ENCODE measurements at places on chromosomes 3 and 15.

- no peak for DNase-seq
Observed at GRCh38 chr15:92343924-92344643, 49.6 kb upstream of the ST8SIA2 start.

DNA sequence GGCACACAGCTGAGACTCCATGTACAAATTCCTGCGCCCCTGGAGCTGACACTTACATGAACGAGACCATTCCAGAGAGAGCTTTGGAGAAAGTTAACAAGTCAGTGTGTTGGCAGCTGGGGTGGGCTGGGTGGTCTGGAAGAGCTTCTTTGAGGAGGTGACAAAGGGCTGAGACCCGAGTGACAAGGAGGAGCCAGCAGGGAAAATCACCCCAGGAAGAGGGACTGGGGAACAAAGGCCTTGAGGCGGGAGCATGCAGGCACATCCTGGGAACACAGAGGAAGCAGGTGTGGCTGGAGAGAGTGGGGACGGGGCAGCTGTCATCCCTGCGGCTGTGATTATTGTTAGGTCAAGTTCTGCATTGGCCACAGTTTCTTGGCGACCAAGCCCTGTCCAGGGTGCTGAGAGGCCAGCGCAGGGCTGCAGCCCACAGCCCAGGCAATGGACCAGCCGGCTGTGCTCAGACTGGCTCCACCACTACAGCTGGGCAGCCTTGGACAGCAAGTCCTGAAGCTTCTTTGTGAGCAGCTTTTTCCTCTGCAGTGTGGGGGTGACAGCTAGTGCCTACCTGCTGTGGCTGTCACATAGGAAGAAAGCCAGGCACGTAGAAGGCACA is 34.2 kb upstream of the PRR23E start:
- DNase-seq: peak; percentile 10

- DNase-seq: no peak
Observed at GRCh38 chr3:100455841-100456550, 36.4 kb upstream of the TMEM45A start.

DNA sequence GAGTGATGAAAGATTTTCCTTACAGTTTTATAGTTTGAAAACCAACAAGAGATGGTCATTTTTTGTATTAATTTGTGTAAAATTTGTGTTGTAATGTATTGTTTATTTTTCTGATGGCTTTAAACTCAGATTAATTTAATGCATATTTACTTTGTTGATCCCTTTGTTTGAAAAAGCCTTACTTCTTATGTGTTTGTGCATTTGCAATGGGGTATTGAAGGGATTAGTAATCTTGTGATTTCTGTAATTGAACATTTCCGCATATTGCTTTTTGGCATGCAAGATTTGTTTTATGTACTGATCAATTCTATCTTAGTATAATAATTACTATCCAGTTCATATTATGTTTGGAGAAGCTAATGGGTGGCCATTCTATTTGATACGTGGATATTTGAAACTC is 98.4 kb upstream of the ROBO1 start:
- DNase-seq: no peak

DNA sequence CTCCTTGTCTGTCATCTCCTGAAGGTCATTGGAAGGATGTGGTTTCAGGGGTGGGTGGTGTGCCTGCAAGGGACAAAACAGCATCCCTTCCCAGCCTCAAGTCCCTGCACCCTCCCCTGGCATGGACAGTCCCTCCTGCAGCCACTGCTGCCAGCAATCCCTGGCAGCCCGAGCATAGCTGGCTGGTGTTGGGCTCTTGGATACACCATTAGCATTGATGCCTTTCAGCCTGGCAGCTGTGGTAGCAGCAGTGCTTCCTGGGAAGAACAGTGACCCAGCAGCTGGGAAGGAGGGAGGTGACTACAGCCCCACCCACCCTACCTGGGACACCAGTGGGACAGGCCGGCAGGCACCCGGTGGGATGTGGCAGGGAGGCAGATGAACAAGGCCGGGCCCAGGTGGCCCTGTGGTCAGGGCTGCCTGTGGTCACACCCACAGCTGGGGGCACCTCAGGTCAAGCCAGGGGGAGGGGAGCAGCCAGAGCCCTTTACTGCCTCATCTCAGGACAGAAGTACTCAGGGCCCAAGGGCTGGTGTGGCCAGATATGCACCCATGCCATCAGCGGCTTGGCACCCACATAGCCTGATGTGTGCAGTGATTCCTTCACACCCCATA is 32.9 kb upstream of the TMEM115 start:
- no peak for DNase-seq

DNA sequence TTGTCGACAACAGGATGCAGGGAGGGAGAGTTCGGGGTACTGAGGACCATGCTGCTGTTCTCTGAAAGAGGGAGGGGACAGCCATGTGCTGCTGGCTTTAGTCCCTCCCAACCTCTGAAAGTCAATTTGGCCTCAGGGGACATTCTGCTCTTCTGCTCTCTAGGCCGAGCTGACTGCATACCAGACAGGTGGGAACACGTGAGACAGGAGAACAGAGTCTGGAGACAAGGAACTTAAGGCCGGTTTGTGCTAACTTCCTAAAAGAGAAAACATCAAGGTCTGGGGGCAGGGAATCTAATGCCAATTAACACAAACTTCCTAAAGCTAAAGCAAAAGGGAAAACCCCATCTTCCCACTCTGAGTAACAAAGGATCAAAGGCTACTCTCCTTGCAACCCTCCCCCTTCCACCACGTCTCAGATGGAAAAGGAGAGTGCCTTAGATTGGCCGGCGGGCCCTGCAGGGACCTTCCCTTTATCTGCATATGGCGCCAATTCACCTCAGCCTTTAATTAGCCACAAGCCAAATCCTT is 41.0 kb downstream of the SLCO2A1 start:
- no peak for DNase-seq

GRCh38 chr15:36965570-36966342 is 134.6 kb downstream of the MEIS2 start:
- DNase-seq: no peak

GRCh38 chr3:113084777-113085176 is 94.0 kb downstream of the GTPBP8 start:
- peak; percentile 80 for DNase-seq

DNA sequence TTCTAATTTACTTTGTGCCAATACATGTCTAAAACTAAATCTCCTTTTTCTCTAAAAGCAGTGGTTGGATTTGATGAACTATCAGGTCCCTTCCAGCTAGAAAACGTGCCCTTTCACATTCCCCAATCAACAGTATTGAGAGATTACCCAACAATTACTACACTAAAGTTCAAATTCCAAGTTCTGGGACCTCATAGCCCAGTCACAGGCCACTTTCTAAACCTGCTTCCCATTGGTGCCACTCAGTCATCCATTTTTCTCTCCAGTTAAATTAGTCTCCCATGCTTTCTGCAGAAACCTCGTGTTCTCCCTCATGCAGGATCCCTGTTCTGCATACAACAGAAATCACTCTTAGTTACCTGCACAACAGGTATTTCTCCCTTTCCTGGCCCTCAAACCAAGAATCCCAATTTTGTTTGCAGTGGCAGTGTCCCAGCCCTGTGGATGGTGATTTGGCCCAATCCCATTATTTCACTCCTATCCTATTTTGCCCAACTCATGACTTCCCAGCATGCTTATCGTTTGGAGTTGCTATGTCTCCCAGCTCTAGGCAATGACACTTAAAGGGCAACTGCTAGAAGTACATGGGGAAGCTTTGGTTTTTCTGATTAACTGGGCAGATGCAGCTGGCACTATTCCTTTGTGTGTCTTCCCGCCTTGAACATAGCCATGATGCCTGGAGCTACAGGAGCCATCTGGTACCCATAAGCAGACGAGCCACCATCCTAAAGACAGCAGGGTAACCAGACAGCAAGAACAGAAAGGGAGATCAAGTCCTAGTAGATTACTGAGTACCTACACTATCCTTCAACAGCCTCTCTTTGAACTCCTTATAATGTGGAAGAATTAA is 224.2 kb downstream of the MINAR1 start:
- DNase-seq: no peak

- peak; percentile 88 for DNase-seq
Observed at GRCh38 chr3:195271410-195272243, 668 bp upstream of the XXYLT1 start.

- DNase-seq: peak; percentile 27
Observed at GRCh38 chr15:85800478-85801123, 5.9 kb upstream of the KLHL25 start.

DNA sequence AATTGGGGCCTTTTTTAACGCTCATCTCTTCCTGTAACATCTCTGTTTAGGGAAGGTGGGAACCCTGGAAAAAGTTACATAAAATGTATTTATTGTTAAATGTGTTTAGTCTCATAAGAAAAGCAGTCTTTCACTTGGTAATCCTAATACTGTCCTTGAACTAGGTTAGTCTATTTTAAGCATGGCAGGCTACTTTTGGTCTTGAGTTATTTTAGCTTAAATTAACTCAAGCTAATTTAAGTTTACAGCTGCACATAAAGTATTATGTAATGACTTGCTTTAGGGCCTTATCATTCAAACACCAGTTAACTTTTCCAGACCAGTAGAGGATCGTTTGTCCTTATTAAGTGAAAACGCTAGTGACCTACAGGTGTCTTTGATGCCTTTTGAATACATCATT is 63.2 kb downstream of the DCUN1D1 start:
- DNase-seq: no peak

GRCh38 chr15:52382647-52383046 is 87.0 kb upstream of the MYO5C start:
- DNase-seq: no peak

GRCh38 chr15:99130765-99131440 is 26.0 kb downstream of the SYNM start:
- no peak for DNase-seq

GRCh38 chr15:39282663-39283208 is 298.1 kb upstream of the THBS1 start:
- DNase-seq: no peak

- DNase-seq: no peak
Observed at GRCh38 chr15:64137226-64137833, 14.2 kb upstream of the SNX22 start.

GRCh38 chr15:84111575-84111974 is 124.0 kb upstream of the GOLGA6L4 start:
- no peak for DNase-seq

DNA sequence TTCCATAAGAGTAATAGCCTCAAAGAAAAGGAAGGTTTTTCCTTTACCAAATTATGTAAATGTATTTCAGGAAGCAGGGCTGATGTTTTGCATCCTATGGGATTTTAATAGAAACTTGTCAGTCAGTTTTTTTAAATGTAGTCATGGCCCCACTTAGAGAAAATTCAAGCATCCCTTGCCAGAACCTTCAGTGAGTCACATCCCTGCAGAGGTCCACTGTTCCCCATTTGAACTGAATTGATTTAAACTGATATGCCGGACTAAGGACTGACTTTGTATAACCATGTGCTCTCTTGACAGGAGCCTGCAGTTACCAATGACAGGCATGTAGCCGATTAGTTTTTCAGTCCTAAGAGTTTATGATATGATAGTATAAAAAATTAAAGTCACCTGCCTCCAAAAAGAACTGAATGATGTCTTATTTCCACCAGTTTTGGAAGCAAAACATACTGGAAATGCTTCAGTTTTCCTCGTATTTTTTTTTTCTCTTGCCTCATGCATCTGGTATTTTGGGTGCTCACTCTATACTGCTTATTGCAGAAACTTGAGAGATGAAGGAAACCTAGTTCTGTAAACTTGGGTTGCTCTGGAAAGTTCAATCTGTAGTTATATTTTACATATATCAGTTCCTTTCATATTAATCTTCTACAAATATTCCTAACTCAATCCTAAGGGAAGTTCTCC is 30.7 kb downstream of the LRTM1 start:
- peak; percentile 88 for DNase-seq

GRCh38 chr3:17032407-17033034 is 147.8 kb downstream of the PLCL2 start:
- DNase-seq: peak; percentile 42

GRCh38 chr3:197027151-197027895 is 2.3 kb downstream of the MELTF start:
- DNase-seq: no peak

DNA sequence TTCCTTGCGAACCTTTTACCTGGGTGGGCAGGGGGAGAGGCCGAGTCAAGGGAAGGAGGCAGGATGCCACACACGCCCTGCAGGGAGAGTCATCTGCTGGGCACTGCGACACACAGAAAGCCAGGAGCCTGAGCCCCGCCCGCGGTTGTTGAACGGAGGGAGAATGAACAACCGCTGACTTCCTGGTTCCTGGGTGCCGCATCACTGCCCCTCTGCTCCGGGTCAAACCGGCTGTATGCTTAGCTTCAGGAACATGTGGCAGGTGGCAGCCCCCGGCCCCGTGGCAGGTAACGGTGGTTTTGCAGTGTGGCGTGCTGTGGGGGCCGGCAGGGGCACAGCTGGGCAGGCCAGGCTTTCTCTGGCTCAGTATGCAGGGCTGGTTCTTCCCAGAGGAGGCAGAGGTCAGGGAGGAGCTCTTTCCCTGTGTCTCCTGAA is 33.4 kb downstream of the APBA2 start:
- no peak for DNase-seq

DNA sequence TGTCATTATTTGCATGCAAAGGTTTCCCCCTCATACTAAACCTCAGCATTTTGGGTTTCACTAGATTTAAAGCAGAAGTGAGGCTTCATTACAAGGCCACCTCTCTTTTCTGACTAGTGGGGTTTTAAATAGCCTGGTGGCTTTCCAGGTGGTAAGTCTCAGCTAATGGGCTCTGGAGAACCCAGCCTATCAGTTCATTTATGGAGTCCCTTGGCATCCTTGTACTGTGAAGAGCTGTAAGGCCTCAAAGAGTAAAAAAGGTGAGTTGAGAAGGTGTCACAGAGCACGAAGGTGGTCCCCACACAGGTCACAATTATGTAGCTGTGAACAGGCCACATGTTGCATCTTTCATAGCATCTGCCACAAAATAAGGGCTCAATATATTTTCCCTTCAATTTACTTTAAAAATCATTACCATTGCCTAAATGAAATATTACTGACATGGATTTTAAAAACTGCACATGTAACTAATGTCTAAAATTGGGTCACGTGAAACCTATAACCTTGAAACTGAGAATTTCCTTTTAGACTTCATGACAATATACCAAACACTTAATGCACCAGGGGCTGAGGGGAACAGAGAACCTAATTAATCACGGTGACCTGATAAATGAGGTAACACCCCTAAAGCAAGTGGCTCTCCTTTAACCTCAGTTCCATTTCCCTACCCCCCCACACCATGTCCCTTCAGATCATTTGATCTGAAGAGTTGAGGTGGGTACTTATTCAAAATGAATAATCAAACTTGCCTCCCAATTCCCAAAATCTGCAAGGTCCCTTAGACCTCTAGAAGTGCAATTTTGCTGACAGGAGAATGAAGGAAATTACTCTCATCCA is 1.3 kb downstream of the NGLY1 start:
- DNase-seq: no peak

GRCh38 chr3:194287977-194288706 is 63.0 kb downstream of the CPN2 start:
- no peak for DNase-seq

All from fibroblast of skin of back (primary cell).